ENCODE measurements at places on chromosomes 12 and 14.

GRCh38 chr14:93056840-93057585, 58.7 kb downstream of the ITPK1 start:
- no peak for DNase-seq

GRCh38 chr12:109463756-109464155, 13.3 kb downstream of the KCTD10 start:
- no peak for DNase-seq

DNA sequence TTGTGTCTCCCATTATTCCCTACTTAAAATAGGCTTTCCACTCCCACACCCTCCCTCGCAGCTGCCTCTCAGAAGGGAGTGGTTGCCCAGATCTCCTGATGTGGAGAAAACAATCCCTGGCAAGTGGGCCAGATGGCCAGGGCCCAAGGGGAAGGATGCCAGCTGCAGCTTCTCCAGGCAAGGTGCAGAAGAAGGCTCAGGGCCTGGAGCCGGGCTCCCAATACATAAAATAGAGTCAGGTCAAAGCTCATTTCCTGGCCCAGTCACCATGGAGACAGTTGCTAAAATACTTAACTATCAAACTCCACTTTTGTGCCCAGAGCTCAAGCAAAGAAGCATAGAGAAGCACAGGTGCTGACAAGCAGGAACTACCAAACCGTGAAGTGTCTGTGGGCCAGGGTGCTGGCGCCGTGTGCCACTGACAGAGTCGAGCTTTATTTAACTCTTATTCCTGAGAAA, 45.7 kb upstream of the ITPR2 start:
- no peak for DNase-seq

- no peak for DNase-seq
Measured at GRCh38 chr14:94079891-94080620, 946 bp downstream of the DDX24 start.

GRCh38 chr14:56002876-56003625, 115.2 kb upstream of the PELI2 start:
- DNase-seq: peak; percentile 26

GRCh38 chr12:72313806-72314205, 41.6 kb downstream of the TRHDE start:
- no peak for DNase-seq

- no peak for DNase-seq
Measured at GRCh38 chr12:124764870-124765580, 98.6 kb downstream of the SCARB1 start.

DNA sequence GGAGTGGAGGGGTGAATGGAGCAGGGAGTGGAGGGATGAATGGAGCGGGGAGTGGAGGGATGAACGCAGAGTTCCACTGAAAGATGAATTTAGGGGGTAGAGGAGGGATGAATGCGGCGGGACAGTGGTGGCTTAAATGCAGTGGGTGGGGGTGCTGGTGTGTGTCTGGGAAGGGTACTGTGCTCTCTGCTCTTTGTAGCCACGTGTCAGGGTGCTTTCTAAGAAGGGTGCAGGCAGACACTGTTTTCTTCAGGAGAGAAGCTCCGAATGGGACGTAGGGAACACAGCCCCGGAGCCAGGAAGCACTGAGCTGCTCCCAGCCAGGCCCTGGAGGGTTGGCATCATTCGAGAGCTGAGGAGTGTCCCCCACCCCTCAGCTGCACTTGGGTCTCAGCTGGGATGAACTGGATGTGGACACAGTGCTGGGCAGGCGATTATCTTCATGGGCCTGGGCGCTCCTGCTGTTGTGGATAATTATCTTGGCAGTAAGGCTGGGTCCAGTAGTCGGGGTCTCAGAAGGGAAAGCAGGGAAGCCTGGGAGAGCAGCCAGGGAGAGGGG, 9.5 kb upstream of the CEP170B start:
- DNase-seq: no peak

DNA sequence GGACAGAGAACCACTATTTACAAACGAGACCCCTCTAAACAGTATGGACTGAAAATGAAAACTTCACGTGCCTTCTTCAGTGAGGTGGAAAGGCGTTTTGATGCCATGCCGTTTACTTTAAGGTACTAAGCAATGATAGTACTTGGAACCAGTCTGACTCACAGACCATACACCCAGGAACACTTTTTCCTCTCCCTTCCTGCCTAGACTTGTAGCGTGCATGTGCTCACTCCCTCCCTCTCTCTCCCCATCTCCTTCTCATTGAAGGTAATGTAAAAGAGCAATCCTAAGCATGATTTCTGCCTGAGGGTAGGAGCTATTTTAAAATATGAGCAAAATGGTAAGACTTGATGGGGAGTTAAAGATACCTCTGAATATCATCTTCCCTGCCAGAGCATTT, 5.9 kb upstream of the RPL41 start:
- DNase-seq: no peak

GRCh38 chr14:70827752-70828151, 18.4 kb upstream of the MAP3K9 start:
- DNase-seq: no peak

DNA sequence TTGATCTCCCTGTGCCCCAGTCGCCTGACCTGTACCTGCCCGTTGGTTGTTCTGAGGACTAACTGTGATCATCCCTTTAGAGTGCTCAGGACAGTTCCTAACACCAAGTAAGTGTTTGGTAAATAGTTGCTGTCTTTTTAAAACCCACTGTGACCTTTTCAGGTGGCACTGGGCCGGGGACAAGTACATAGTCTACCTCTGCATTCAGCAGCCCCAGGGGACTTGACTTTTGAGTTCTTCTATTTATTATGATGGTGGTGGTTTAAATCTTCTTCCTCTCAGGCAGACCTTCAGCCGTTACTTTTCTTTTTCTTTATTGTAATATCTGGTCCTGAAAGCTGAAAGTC, 38.8 kb downstream of the EVL start:
- DNase-seq: no peak

DNA sequence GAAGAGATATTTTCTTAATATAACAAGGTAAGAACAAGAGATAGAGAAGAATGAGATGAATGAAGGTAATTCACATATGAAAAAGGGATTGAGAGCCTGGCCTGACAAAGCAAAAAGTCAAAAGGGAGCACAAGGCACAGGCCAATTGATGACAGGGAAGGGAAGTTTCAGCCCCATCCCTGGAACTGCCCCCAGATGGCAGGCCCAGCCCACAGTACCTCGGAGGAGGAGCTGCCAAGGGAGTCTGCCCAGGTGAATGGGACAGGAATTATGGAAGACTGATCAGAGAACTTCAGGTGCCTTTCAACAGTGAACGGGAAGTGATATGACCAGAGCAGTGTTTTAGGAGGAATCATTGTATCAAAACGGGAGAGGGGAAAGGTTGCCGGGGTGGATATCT, 15.7 kb downstream of the SNRPF start:
- DNase-seq: no peak

GRCh38 chr14:92564344-92565039, 50.9 kb downstream of the RIN3 start:
- DNase-seq: no peak

DNA sequence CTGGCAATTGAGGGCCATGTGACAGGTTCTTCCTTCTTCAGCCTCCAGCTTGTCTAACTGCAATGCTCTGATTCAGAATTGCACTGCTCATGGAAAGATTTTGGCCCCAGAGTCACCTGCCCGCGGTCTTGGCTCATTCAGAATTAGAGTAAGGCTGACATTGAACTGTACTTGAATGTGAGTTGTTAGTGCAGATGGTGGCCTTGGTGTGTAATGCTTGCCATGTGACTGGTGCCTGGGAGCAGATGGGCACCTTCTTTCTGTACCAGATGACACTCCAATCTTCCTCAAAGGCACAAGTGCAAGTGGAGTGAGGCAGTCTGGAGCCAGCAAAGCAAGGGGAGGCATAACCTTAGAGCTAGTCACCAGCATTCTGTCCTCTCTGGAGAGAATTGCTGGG, 36.5 kb upstream of the ANO4 start:
- no peak for DNase-seq

DNA sequence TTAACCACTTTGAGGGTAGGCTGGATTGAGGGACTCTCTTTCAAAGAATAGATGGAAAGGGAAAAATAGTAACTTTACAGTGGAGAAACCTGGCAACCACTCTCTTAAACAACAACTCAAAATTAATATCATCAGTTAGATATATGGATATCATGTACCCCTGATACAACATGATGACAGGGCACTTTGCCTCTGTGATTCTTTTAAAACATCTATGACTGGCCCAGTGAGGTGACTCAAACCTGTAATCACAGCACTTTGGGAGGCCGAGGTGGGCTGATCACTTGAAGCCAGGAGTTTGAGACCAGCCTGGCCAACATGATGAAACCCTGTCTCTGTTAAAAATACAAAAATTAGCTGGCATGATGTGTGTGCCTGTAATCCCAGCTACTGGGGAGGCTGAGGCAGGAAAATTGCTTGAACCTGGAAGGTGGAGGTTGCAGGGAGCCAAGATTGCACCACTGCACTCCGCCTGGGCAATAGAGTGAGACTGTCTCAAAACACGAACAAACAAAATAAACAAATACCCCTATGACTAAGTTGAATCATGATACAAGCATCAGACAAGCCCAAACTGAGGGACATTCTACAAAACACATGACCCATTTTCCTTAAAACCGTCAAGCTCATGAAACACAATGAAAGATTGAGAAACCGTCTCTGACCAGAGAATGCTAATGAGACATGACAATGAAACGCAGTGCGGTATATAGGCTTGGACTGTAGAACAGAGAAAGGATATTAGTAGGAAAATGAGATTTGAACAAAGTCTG, 26.4 kb upstream of the SLC7A8 start:
- no peak for DNase-seq

DNA sequence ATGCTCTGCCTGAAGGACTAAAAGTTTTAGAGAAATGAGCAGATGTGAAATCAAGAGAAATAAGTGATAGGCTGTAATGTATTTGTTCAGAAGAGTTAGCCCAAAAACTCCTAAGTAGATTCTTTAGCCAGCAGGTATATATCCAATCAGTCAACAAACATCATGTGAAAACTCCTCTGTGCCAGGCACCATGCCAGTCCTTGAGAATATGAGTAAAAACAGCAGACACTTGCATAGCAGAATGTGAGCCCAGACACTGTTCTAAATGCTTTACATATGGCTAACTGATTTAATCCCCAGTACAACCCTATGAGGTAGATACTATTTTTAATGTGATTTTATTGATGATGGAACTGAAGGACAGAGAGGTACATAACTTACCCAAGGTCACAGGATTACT, 329.8 kb downstream of the PAWR start:
- DNase-seq: no peak

DNA sequence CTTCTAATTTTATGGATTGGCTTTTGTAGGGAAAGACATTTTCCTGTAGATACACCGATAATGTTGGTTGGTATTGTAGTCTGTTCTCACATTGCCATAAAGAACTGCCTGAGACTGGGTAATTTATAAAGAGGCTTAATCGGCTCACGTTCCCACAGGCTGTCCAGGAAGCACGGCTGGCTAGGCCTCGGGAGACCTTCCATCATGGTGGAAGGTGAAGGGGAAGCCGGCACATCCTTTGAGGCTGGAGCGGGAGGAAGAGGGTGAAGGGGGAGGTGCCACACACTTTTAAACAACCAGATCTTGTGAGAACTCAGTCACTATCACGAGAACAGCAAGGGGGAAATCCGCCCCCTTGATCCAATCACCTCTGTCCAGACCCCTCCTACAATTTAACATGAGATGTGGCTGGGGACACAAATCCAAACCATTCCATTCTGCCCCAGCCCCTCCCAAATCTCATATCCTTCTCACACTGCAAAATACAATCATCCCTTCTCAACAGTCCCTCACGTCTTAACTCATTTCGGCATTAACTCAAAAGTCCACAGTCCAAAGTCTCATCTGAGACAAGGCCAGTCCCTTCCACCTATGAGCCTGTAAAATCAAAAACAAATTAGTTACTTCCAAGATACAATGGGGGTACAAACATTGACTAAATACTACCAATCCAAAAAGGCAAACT, 66.7 kb upstream of the EIF5 start:
- DNase-seq: no peak

DNA sequence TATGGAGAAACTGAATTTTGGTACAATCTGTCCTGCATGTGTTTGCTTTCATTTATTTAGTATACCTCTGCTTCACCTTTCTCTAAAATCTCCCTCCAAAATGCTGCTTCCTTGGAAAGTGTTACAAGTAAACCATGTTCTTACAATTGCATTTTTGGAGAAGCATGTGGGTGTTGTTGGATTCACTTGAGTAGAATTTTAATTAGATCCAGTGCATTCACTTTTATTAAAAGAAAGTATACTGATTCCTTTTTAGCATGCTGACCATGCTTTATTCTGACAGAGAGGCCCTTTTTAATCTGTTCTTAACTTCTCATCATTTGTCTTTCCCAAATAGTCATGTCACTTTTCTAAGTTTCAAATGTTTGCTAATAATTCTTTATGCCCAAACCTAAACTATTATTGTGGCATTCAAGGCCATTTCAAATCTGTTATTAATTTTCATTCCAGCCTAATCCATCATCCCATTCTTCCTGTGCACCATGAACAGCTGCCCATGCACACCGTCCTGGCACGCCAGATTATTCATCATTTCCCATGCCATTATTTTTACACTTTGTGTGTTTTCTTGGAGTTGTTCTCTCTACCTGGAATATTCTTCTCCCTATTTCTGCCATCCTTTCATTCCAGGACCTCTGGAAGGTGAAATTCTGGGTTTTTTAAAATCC, 90.7 kb downstream of the METTL25 start:
- DNase-seq: no peak

DNA sequence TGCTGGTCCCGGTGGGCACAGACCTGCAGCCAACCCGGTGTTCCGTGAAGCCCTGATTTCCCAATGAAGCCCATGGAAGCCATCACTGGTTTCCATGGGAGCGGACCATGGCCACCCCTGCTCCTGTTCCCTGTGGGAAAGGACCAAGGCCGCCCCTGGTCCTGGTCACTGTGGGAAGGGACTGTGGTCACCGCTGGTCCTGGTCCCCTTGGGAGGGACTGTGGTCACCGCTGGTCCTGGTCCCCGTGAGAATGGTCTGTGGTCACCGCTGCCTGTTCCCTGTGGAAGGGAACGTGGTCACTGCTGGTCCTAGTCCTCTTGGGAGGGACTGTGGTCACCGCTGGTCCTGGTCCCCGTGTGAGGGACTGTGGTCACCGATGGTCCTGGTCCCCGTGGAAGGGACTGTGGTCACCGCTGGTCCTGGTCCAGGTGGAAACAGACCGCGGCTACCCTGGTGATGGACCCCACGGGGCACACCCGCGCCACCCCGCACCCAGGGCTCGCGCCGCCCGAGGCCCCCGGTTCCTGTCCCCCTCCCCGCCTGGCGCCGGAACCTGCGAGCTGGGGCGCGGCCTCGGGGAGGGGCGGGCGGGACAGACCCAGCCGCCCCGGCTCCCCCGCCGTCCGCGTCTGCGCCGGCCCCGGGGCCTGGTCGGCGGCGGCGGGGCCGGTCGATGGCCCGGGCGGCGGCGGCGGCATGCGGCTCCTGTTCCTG, at the start of gene GLT1D1:
Gene GLT1D1 (plus strand): TSS at position 594 of the 715 bp plus-strand sequence. CDS start 104 bp downstream, at position 698.
- DNase-seq: no peak

- DNase-seq: no peak
Measured at GRCh38 chr12:76706761-76707160, 57.2 kb upstream of the ZDHHC17 start.

GRCh38 chr14:32913725-32914124, 25.0 kb upstream of the NPAS3 start:
- no peak for DNase-seq

GRCh38 chr12:67804168-67804567, 155.6 kb downstream of the DYRK2 start:
- peak; percentile 5 for DNase-seq
